Spleen (tissue), 13 donors: ENCODE measurements at places on chromosomes 11 and 22.

DNA sequence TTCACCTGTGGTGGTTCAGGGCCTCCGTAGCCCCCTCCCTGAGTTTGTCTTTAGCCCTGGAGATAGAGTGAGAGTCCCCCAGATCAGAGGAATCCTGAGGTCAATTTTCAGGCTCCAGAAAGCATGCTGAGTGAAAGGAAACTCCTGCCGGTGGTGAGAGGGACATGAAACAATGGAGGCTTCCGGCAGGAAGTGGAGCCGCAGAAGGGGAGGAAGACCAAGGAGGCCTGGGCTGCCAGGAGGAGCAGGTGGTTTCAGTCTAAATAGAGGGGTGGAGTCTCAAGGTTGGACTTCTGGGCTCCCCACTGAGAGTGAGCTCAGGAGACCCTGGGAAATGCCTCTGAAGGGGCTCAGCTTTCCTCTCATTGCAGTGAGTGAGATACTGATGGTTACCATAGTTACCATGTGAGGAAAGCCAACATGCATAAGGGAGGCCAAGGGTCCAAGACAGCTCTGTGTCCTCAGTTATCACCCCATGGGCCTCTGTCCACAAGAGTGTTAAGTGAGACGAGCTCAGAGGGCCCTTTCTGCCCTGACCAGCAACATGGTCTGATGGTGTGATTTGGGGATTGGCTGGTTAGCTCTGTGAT is 10.7 kb downstream of the SLCO2B1 start:
- DNase-seq = no peak

DNA sequence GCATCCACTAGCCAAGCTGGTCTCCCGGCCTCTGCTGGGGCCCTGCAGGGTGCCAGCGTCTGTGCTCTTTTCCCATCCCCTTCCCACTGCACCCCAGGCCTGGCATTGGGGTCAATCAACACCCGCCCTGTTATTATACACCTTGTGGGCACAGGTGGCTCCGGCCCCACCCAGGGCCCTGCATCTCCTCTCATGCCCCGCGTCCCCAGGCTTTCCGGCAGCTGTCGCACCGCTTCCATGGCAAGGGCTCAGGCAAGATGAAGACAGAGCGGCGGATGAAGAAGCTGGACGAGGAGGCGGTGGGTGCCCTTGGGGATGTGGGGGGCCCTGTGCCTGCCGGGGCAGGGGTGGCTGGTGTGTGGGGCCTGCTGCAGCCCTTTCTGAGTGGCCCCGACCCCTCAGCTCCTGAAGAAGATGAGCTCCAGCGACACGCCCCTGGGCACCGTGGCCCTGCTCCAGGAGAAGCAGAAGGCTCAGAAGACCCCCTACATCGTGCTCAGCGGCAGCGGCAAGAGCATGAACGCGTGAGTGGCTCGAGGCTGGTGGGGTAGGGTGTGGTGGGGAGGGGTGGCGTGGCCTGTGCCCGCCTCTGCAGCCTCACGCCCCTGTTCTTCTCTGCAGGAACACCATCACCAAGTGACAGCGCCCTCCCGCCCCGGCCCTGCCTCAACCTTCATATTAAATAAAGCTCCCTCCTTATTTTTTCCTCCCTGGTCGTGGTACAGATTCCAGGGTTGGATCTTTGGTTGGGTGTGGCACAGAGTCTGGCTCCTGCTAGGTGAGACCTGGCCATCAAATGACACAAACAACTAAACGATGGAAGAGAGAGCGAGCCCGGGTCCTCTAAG is 17.1 kb downstream of the SART1 start:
- no peak for DNase-seq

DNA sequence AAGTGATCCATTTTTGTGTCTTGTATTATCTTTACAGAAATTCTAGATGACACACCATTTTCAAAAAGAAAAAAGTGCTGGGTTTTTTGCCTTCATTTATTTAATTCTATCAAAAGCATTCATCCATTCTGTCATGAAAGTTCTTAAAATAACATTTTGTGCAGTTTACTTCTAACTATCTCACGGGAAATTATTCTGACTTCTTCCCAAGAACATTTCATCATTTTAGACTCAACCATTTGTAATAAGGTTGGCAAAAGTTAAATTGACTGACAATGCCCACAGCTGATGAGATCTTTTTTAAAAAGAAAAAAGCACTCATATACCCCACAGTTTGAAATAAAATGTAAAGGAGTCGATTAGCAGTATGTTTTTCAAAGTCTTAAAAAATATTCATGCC is 68.5 kb downstream of the SBF2 start:
- DNase-seq = no peak

DNA sequence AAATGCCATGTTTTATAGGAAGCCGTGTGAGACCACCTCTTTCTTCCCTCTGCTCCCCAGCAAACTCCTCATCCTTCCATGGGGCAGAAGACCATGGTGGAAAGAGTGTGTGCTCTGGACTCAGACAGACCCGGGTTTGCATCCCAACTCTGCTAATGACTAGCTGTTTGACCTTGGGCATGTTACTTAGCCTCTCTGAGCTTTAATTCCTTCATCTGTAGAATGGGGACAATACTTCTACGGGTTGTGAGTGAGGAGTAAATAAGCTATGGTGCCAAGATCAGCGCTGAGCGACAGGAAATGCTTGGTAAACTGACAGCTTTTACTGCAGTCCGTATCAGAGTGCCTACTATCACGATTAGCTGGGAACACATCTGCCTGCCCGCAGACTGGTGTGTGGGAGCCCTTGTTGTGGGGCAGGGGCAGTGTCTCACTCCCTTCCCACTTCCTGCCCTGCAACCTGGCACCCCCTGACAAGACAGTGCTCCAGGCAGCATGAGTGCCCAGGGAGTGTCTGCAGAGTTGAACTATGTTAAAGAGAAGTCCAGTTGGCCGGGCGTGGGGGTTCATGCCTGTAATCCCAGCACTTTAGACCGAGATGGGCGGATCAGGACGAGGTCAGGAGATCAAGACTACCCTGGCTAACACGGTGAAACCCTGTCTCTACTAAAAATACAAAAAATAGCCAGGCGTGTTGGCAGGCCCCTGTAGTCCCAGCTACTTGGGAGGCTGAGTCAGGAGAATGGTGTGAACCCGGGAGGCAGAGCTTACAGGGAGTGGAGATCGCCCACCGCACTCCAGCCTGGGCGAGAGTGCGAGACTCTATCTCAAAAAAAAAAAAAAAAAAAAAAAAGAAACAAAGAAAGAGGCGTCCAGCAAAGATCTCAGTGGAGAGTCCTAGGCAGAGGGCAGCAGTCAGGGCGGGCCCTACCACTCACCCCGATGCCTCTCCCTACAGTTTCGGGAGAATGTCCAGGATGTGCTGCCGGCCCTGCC is 2.2 kb downstream of the SEC14L2 start:
- no peak for DNase-seq

- DNase-seq = peak; percentile 49
Observed at GRCh38 chr22:46308283-46308988, 11.8 kb downstream of the GTSE1 start.

DNA sequence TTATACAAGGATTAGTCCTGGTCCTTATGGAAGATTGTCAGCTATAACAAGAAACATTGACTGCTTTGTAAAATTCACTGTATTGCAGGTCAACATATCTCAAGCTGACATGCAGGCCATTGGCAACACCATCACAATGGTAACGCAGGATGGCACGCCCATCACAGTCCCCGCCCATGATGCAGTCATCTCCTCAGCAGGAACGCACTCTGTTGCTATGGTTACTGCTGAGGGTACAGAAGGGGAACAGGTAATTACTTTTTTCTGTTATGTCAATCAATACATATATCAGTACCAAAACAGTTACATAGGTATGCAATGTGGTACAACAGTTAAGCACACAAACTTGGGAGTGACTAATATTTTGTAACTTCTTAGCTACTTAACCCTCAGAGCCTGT is 55.3 kb downstream of the ZNF143 start:
- DNase-seq = no peak

GRCh38 chr11:107999759-108000455 is 8.8 kb upstream of the CUL5 start:
- no peak for DNase-seq

DNA sequence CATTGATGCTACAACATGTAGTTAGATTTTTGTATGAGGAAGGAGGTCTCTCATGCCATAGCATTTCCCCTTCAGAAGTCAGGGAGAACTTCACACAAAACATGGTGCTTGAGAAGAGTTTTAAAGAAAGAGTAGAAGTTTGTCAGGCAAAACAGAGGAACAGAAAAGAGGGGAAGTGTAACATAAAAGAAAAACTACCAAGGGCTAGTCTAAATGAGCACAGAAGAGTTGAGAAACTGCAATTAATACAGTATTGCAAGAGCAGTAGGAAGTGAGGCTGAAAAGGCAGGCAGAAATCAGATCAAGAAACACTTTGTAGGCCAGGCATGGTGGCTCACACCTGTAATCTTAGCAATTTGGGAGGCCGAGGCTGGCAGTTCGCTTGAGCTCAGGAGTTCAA is 61.0 kb downstream of the FAM168A start:
- no peak for DNase-seq

DNA sequence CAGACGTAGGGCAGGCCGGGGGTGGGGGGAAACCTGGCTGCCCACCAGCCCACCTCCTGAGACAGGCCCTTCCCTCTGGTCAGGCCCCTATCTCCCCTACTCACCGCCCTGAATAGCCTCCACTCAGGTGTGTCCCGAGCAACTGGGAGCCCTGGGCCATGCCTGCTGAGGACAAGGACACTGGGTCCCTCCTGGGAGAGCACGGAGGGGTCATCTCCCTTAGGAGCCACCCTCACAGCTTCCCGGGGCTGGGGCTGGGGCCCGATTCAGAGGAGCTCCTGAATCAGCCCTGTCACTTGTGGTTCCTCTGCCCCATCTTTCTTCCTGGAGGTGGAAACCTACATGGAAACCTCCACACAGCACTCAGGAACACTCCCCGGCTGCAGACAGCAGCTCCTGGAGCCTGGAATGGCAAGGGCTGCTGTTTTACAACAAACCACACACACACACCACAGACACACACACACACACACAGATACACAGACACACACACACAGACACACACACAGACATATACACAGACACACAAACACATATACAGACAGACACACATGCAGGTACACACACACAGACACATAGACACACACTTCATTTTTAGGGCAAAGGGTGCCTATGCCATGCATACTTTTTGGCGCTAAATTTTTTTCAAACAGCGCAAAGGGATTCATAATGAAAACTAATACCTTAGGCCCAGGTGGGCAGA is 9.6 kb upstream of the EMID1 start:
- no peak for DNase-seq

DNA sequence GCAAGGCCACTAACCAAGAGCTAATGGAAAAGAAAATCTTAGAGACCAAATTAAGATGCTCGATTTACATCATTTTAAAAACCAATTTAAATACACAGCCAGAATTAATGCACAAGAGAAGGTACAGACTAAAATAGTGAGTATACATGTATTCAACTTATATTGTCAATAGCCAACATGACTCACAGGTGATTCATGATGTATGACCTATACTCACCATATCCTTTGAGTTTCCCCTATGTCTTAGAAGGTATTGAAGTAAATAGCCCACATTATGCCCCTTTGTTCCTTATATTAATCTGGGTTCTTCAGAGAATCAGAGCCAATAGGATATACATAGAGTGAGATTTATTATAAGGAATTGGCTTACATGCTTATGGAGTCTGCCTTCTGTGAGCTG is 97.5 kb upstream of the ANO3 start:
- DNase-seq = no peak

DNA sequence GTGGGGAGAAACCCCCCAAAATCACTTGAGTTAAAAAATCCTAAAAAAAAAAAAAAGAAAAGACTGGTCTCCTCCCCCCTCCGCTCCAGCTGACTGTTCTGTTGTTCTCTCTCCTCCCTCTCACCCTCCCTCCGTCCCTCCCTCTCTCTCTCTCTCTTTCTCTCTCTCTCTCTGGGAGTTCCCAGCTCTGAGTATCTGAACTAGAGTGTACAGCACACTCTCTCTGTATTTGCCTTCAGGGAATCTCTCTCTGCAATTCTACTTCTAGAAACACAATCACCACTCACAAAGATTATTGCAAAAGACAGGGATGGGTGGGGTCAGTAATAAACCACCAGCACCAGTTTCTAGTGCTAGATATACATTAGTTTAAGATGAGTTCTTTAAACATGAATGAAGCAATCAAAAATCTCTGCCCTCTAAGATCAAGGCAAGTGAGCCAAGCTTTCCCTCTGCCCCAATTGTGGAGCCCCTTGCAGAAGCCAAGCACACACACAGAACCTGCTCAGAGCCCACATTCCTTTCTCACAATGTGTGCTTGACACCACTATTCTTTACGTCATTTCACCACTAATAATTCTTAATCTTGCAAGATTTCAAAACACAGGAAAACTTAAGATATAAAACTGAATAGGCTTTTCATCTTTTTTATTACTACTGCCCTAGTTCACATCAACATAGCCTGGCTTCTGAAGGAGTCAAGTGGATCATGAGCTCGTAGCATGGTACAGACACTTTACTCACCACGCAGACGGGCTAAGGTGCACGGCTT is 133.5 kb downstream of the RBFOX2 start:
- DNase-seq = no peak

DNA sequence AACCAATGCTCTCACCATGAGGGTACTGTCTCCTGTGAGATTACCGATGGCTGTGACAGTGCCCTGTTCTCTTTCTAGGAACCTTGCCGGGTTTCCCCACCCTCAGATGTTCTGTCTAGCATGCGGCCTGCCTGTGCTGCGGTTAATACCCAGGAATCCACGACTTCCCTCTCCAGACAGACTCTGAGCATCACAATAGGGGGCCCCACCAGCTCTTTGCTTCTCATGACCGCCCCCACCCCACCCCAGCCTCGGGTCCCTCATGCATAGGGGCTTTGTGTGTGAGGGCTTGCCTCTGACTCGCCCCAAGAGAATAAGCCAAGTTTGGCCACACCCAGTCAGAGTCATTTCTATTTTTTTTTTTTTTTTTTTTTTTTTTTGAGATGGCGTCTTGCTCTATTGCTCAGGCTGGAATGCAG is 10.3 kb downstream of the PARVG start:
- no peak for DNase-seq

DNA sequence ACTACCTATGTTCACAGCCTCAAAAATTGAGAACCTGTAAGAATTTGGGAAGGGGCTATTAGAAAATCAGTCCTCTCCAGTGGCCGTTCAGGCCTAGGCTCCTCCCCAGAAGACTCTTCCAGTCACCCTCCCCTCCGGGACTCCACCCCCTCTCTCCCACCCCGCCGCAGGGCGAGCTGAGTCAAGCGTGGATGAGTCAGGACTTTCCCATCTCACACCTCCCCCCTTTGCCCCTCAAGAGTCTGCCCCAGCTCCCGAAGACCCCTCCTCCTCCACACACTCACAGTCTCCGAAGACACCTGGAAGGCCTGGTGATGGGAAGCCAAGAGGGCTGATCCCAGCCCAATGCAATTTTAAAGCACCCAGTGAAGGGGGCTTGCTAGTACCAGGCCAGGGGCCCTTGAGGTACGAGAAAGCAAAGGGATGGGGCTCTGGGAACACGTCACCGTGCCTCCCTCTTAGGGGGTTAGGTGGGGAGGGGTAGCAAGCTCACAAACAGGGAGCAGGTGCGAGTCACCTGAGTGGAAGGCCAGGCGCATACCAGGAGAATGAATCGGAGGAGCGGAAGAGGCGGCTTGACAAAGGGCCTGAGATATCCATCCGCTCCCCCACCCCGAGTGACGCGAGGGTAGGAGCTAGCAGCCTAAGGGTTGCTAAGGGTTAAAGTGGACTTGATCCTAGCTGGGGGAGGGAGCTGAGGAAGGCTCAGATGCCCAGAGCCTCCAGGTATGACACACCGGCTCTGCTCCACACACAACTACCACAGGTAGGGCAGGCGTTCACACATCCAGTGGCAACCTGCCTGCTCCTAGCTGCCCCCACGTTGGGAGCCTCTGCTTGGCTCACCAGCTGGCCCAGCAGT is 13.6 kb downstream of the BCL9L start:
- peak; percentile 82 for DNase-seq
